HCT116 (cell line): ENCODE measurements at places on chromosomes 6 and 20. TPM values are rescaled to one million over a fixed set of nuclear protein-coding genes. Genes with fewer than 3 reads are reported as not detected.

Gene LRFN2
- total RNA-seq = not detected

GRCh38 chr6:24991810-24992467 is 56.2 kb upstream of the RIPOR2 start:
- peak; percentile 42 for DNase-seq

Gene MRAP2
- total RNA-seq = 1.4 TPM

DNA sequence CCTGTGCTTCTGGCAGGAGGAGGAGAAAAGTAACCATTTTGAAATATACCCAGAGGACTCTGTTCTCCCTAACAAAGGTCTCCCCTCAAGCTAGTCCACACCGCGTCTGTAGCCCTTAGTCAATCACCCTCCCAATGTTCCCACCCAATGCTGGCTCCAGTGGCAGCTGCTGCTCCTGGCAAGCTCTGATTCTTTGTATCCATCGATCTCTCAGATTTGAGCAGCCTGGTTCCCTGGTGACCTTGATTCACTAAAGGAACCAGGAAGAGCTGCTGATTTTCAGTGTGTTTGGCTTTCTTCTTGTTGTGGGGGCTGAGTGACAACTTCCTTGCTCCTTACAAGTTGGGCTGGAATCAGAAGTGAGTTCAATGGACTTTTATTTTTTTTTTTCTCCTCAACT is 68.5 kb downstream of the FOXC1 start:
- no peak for DNase-seq

DNA sequence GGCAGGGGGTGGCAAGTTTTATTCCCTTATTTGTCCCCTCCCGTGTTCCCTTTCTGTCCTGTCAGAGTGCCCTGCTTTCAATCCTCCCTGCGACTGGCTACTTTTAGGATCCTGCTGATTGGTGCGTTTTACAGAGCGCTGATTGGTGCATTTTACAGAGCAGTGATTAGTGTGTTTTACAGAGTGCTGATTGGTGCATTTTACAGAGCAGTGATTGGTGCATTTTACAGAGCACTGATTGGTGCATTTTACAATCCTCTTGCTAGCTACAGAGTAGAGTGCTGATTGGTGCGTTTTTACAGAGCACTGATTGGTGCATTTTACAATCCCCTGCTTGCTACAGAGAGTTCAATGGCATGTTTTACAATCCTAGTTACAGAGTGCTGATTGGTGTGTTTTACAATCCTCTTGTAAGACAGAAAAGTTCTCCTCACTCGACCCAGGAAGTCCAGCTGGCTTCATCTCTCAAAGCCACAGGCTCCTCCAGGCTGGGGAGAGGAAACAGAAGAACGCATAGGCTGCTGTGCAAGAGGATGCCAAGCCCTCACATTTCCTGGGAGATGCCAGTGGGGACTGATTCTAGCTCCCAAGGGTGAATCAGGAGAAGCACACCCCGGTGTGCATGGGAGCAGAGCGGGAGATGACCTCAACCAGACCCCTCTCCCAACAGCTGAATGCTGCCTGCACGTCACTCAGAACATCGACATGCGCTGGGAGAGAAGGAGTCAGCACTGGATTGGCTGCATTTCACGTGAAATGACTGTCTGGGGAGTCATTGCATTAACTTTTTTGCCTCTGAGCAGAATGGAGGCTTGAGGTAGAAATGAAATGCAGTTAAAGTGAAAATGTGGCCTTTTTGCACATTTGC is 48.3 kb upstream of the SLC22A23 start:
- no peak for DNase-seq

Gene C6orf58
- 0.20 TPM for total RNA-seq

Gene GABRR1
- total RNA-seq = not detected

DNA sequence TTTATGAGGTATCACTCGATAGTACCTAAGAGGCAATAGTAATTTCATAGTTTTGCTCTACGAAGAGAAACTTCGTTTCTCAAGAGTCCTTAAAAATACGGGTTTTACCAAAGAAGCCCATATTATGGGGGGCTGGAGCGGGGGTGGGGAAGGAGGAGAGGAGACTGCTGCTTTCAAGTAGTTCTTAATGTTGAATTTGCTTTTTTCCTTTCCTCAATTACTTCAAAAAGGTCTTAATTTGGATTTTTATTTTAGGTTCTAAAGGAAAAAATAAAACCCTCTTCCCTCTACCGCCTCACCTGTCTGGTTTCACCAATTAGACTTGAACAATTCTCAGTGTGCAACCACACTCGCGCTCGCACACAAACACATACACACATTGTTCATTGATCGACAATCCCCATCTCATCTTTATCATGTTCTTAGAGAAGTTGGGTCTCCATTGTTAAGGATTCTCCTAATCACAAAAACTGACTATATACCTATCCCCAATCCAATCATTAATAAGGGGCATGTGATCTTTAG is 97.2 kb downstream of the HFE start:
- no peak for DNase-seq

Gene SAYSD1
- 10.1 TPM for total RNA-seq
